ENCODE measurements at places on chromosomes 5 and 9. TPM values are rescaled to one million over a fixed set of nuclear protein-coding genes. Genes with fewer than 3 reads are reported as not detected.

Gene ARL10
- 6.0 TPM for polyA plus RNA-seq

Gene NEUROG1
- not detected for polyA plus RNA-seq

Gene TJP2
- 38.3 TPM for polyA plus RNA-seq

Gene DPM2
- 60.9 TPM for polyA plus RNA-seq
